ENCODE measurements at places on chromosomes 3 and 15.

DNA sequence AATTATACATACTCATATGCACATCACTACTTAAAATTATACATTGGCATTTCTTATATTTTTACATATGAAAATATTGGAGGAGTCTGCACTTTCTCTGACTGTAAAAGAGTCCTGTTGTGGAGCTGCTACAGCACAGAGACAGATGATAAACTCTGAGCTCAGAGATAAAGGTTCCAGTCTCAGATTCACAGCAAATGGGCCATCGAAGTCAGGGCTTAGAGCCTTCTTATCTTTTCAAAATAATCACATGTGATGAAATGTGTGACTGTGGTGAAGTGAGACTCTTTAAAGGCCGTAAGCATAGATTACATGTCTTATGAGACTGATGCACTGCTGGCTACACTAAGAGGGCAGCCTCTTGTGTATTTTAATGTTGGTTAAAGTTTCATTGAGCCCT, 187.5 kb upstream of the SYNPR start:
- no peak for DNase-seq

DNA sequence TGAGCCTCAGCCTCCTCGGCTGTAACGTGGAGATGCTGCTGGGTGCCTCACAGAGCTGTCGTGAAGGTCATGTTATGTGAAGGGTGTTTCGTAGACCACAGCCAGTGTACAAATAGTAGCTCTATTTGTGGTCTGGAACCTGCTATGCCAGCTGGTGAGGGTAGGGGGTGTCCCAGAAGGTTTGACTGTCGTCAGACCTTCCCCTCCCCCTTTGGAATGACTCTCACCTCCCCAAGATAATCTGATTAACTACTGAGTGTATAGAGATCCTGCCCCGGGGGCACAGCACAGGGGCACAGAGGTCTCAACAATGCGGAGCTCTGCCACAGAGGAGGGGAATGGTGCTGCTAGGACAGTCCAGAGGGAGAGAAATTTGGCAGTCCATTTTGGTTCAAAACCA, 20.5 kb downstream of the FGD5 start:
- DNase-seq: no peak

DNA sequence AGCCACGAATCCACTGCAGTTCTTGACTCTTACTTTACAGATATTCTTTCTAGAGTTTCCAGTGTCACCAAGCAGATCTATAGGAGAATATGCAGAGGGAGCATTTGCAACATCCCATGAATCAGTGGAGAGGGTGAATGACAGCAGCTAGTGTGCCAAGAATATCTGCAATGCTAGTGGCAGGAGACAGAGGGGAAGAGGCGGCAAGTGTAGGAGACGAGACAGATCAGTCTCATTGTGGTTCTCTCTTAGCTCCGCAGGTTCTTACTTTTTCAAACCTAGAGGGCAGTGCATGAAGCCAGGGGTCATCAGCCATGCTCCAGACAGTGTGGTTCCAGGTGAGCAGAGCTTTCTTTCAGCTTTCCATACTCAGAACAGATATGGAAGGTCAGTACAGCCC, 744 bp downstream of the ZNF619 start:
- DNase-seq: no peak

- no peak for DNase-seq
Observed at GRCh38 chr15:64092864-64093626, 593 bp downstream of the CIAO2A start.

DNA sequence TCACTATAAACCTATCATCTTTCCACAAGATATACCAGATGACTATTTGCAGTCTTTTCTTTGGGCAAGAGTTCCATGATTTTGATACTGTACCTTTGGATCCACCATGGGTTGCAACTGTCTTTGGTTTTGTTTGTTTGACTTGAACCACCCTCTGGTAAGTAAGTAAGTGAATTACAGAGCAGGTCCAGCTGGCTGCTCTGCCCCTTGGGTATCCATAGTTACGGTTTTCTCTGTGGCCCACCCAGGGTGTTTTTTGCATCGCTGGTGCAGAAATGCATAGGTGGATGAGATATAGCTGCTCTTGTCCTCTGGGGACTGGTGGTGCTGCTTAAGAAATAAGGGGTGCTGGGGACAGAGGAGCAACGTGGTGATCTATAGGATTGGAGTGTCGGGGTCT, 33.8 kb downstream of the CHDH start:
- DNase-seq: no peak

DNA sequence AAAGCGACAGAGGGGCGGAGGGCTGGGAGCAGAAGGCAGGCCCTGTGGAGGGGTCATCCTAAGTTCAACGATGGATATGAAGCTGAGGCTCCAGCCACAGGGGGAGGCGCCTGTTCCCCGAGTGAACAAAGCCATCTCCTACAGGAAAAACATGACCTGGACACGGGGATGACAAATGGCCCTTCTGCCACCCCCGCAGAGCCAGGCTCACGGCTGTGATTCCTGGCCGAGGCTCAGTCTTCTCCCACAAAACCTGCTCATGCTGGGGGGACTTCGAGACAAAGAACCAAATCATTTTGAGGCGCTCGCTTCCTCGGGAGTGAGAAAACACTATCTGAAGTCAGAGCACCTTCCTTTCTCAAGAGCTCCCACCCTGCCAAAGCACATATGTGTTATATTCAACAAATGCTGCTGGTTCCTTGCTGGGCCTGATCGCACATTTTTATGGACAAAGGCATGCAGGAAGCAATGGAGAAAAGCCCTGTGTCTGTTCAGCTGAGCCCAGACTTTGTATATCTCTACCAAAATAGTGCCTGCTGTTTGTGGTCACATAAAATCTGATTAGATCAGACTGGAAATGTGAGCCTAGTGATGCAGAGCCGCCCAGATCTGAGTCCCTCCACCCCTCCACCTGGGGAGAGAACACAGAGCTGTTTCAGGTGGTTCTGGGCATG, 5.6 kb downstream of the RBP1 start:
- peak; percentile 29 for DNase-seq

Data from NCI-H1694 (cell line).